ENCODE measurements at places on chromosomes 16 and 17.

GRCh38 chr16:68762996-68763756 lies 26.1 kb downstream of the CDH1 start:
- DNase-seq, result no peak

DNA sequence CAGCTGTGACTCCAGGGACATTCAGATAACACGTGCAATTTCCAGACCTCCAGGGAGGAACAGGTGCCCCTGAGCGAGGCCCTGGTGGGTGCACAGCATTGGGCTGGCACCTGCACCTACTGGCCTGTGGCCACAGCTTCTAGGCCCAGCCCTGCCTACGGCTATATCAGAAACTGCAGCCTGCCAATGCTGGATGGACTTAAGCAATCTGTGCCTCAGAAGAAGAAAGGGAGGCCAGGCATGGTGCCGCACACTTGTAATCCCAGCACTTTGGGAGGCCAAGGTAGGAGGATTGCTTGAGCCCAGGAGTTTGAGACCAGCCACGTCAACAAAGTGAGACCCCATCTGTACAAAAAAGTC lies 12.4 kb downstream of the PITPNM3 start:
- DNase-seq, result no peak

DNA sequence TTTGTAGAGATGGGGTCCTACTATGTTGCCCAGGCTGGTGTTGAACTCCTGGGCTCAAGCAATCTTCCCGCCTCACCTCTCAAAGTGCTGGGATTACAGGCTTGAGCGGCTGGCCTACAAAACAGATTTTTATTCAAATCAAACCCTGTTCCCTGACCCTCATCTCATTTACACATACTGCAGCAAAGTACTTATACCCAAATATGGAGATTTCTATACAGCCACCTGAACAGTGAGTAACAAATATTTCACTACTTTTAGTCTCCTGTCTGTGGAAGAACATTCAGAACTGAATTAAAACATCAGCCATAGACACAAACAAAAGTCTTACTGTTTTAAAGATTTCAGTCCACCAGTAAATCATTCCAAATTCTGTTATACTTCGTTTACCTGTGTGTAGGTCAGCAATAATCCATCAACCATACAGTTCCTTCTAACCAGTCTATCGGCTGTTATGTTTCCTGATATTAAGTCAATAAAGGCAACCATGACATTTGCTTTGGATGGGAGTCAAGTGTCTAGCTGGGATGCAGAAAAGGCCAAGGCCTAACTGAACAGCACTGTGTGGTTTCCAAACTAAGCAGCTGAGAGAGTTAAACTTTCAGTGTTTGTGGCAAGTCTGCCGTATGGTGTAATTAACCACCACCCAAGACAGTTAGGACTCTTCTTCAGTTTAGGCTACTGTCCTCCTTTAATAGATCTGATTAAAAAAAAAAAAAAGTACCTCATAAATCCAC lies 22.3 kb downstream of the ERN1 start:
- DNase-seq, result no peak

DNA sequence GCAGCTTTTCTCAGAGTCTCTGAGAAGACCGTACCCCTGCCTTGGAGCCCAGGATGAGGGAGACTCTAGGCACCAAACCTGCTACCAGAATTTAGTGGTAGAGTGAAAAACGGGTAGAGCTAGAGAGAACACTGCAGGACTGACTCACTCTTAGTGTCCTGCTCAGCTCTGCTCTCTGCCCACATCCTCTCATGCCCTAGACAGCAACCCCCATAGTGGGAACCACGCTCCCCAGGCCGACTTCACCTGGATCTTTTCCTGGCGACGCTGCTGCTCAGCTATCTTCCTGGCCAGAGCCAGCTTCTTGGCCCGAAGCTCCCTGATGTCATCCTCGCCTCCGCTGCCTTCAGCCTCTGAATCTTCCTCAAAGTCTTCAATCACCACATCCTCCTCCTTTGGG lies 26.7 kb downstream of the HIC1 start:
- DNase-seq, result no peak

- DNase-seq, result peak; percentile 96
Observed at GRCh38 chr17:38925263-38925995, at the start of gene LASP1NB. Gene LASP1NB, plus strand, starts transcription at chr17:38925614.

DNA sequence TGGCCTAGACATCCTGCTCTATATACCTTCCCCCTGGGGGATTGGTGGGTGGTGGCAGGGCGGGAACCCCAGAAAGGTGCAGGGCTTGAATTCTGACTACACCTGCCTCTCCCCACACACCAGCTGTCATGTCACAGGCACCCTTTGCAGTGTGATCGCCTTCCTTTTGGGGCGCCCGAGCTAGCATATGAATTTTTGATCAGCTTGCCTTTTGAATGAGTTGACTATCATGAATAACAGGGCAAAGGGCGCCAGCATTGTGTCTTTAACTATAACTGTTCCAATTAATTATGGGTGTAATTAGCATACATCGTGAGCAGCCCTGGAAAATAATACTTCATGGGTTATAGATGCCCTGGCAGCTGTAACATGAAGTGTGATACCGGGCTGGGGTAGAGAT lies 72.7 kb downstream of the CYLD start:
- DNase-seq, result no peak

DNA sequence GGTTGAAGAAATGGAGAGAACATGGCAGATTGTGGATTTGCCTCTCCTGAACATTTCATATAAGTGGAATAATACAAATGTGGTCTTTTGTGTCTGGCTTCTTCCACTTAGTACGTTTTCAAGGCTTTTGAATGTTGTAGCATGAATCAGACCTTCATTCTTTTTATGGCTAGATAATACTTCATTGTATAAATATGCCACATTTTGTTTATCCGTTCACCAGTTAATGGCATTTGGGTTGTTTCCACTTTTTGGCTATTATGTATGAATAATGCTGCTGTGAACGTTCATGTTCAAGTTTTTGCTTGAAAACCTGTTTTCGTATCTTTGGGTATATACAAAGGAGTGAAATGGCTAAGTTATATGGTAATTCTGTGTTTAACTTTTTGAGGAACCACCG lies 130.4 kb downstream of the TANC2 start:
- DNase-seq, result no peak

GRCh38 chr17:61635913-61636432 lies 45.0 kb upstream of the NACA2 start:
- peak; percentile 9 for DNase-seq

DNA sequence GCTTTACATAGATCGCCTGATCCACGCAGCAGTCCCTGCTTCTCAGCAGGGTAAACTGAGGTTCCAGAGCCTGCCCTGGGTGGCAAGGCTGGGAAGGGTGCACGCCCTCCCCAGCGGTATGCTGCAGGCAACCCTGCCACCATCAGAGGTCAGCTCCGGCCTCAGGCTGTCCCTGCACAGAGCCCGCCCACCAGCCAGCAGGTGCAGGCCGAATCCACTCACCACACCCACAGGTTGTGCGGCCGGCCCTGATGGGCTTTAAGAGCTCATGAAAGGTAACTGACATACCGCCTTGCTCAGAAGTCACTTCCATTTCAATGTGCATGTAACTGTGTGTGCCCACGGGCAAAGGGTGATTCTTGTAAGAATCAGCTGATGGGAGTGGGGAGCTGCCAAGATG lies 7.1 kb downstream of the RBFOX3 start:
- no peak for DNase-seq

DNA sequence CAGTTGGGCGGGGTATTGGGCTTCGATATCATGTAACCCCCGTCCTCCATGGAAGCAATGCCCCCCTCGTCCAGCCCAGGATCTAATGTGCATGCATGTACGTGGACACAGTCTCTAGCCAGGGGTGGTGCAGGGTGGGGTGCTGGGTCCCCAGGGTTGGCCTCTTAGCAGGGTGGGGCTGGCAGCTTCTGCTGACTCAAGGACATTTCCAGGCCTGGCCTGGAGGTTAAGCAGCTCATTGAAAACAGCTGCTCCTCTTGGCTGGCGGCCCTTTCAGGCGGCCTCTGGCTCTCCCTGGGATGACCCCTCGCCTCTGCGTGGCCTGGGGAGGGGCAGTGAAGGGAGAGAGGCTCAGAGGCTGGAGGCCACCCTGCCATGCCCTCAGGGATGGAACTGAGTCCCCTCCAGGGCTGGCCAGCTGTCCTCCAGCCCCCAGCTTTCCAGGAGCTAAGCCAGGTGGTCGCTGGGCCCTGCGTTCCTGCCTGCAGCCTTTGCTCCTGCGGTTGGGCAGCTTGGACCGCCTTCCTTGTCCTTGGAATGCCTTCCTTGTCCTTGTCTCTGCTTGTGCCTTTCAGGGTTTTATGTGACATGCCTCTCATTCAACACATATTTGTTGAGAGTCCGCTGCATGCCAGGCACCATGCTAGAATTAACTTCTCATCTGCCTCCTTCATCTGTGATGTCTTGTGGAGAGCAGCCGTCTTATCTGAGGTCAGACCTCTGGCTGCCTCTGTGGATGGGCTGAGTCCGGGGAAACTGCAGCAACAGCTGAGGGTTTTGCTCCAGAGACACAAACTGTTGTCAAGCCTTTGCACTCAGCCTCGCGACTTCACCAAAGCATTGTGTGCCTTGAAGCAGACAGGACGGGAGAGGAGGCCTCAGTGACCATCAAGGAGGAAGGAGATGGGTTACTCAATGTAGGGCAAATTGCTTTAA lies 26.6 kb downstream of the MRC2 start:
- no peak for DNase-seq

DNA sequence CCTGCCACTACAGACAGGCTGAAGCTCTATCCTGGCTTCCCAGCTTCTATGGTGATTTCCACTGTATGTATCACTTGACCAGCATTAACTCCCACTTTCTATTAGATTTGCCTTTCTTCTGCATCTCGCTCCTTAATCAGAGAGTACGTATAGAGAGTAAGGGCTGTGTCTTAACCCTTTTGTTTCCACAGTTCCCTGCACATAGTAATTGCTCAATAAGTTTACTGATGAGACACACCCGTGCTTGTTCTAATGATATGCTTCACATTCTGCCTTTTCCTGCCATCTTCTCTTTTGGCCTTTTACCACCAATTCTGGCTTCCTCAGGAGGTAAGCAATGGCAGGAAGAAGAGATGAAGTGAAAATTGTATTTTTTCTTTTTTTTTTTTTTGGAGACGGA lies 20.6 kb upstream of the USP36 start:
- DNase-seq, result no peak

DNA sequence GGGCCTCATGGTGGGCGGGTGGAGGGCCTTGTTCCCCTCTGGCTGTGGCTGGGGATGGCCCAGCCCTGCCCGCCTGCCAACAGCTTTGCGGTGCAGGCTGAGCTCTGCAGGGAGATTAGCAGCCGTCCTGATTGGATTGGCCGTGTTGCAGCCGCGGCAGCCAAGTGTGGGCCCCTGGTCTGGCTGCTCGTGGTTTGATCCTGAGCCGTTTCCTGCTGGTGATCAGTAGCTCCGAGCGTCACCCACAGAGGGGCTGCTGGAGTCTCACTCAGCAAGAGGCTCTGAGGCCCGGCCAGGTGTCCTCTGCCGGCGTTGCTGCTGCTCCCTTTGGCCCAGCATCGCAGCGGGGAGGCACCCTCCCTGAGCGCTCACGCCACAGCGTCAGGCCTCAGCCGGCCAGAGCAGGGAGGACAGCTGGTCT lies 32.5 kb downstream of the BAIAP2 start:
- no peak for DNase-seq

GRCh38 chr16:84562174-84562815 lies 55.6 kb downstream of the COTL1 start:
- no peak for DNase-seq

GRCh38 chr17:75301049-75301448 lies 11.8 kb upstream of the SLC25A19 start:
- DNase-seq, result no peak

DNA sequence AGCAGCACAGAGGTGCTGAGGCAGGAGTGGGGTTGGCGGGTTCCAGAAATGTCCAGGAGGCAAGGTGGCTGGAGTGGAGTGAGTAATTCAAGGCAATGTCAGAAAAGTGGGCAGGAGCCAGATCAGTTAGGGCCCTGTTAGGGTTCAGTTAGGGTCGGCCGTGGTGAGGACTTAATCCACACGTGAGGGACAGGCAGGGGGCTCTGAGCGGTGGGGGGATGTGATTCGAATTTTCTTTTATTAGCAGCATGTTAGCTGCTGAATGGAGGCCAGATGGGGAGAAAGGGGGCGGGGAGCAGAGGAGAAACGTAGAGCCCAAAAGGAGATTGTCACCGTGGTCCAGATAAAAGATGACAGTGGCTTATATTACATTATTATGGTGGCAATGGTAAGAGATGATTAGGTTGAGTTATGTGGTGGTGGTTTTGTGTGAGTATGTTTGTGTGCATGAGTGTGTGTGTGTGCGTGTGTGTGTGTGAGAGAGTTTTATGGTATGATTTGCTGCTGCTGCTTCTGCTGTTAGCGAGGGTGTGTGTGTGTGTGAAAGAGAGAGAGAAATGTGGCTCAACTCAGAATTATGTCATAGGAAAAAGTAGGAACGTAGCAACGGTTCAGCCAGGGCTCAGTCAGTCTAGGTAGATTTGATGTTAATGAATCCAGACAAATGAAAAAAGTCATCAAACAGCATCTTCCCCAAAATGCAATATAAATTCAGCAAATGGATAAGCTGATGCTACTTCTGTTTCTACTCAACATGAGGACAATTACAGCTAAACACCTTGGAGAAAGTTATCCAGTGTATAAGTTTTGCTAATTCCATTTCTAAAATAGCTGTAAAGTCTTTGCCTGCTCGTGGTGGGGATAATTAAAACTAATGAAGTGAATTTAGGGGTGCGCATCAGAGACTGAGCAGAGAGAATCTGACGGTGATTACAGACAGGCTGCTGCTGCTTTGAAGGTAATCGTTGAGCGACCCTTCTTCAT lies 390.6 kb downstream of the HAPSTR1 start:
- no peak for DNase-seq

DNA sequence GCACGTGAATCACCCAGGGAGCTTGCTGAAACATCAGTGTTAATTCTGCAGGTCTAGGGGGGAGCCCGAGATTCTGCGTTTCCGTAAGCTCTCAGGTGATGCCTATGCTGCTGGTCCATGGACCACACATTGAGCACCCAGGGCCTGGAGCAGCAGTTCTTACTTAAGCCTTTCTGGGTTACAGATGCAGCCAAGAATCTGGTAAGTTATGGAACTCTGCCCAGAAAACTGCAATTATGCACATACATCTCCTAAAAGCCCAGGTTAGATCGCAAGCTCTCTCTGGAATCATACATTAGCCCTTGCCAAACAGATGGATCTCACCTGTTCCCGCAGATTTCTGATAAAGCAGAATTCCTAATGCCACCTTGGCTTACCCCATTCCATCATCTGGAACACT lies 265.9 kb upstream of the SALL1 start:
- no peak for DNase-seq

GRCh38 chr17:65514082-65514481 lies 47.4 kb downstream of the AXIN2 start:
- no peak for DNase-seq

Data from putamen (tissue), 1 donor.